ENCODE measurements at places on chromosomes 7 and 10.

DNA sequence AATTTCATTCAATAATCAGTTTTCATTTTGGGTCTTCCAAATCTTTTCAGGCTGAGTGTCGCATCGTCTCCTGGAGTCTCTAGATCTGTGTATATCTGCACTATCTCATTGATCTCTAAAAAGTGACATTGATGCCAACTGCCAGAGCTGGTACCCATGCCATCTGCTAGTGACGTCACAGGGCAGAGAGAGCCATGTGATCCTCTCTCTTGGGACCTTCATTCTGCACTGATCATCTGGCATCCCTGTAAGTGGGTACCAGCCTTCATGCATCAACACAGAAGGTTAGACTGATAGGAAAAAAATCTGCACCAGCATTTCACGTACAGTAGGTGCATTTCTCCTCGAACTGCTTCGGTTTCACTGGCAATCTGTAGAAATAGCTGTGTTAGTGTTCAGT, at the start of gene NEUROD6:
Gene NEUROD6 (minus strand): TSS at position 124 of the 400 bp plus-strand sequence. CDS start 1,458 bp downstream, outside the sequence.
- no peak for DNase-seq

- no peak for DNase-seq
Observed at GRCh38 chr10:69428165-69428564, 11.4 kb upstream of the TACR2 start.

GRCh38 chr10:30877111-30877510, 154.6 kb downstream of the ZNF438 start:
- DNase-seq, result no peak

DNA sequence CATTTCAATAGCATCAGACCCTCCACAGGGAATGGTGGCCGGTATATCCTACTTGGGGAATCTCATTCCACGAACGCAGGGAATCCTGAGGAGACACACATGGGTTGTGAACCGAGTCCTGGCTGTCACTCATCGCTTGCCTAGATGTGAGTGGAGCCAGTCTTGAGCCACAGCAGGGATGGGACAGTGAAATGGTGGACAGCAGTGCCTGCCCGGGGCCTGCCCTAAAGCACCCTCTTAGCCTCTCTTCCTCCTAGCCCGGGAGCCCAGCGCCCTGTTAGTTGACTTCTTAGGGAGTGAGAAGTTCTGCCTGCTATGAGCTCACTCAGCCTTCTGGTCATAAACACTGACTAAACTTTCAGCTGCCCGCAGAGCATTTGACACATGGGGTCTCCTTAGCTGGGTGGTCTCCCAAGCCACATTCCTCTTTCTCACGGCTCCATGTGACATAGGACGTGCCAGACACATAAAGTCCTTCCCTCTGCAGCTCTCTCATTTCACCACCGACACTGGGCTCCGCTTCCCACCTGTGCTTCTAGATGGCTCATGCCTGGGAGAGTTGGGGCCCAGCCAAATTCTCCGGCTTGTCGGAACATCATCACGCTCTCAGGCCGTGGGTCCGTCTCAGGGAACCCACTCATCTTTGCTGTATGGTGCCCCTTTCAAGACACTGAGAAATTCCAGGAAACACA, 60.9 kb downstream of the TCERG1L start:
- DNase-seq, result no peak

- no peak for DNase-seq
Observed at GRCh38 chr10:4813496-4813895, 12.5 kb upstream of the AKR1E2 start.

DNA sequence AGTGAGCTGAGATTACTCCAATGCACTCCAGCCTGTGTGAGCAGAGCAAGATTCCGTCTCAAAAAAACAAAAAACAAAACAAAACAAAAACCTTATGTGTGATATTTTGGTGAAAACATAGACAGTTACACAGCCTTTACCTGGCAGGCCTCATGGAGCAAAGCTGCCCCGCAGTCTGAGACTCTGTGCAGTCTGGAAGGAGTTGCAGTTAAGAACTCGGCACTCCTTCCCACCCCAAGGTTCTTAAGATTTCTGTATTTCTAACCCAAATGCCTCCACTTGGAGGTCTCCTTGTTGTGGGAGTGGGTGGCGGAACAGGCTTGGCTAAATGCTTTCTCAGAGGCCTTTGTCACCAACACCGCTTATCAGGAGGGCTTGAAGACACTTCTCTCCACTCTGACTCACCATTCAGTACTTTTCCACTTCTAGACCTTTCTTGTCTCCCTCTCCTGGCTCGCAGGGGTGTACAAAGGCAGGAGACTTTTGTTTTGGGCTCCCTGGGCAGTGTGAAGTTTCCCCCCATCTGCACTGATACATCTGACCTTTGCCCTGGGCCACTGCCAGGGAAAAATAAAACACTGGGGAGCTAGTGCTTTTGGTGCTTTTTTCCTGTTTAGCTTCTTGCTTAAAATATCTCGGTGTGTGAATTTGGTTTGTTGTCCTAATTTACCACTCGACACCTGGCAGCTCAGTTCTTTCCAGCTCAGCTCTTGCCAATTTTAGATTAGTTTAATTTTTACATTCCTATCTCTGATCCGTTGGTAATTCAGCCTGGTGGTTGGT, 51.3 kb upstream of the MAGI2 start:
- DNase-seq, result no peak

- no peak for DNase-seq
Observed at GRCh38 chr10:75098902-75099673, 12.4 kb upstream of the SAMD8 start.

GRCh38 chr7:16963044-16963443, 81.3 kb upstream of the AGR3 start:
- no peak for DNase-seq

DNA sequence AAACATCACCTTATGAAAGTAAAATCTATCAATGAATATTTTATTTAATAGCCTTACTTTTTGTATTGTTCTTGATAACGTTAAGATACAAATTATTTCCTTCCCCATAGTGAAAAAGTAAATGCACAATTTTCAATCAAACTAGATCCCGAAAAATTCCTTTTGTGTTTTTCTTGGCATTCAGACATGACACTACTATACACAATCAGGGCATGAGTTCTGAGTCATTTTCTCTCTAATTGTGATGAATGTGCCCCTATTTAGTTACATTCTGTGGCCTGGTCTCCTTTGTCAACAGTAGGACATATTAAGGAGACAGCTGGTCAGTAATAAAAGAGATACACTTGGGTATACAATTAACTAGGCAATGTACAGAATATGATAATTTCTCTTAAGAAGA, 19.8 kb downstream of the COL1A2 start:
- DNase-seq, result no peak

DNA sequence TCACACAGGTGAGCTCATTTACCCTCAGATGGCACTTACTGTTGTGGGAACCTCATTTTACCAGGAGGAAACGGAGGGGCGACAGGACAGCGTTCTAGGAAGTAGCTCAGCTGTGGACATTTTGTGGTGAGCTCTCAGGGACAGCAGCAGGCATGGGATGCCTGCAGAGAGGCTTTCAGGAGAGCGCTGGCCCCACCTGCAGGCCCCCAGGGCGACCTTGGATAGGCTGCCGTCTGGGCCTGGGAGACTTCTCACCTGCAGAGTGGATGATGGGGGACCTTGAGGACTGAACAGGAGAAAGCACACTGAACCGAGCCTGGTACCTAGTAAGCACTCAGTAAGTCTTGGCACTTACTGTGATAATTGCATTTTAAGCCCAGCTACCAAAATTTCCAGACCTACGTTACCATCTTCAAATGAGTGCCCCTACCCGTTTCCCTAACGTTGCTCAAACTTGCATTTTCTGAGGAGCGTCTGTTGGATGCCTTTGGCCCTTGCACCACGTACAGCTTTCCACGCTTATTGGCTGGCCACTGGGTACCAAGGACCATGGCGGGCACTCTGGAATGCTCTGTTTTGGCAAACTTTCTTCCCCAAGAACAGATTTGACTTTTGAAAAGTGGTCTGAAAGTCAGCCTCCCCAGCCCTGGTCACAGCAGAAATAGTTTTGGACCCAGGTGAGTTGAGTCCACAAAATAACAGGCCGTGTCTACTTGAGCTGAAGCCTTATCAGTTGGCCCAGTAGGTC, 223.4 kb downstream of the EBF3 start:
- peak; percentile 29 for DNase-seq

DNA sequence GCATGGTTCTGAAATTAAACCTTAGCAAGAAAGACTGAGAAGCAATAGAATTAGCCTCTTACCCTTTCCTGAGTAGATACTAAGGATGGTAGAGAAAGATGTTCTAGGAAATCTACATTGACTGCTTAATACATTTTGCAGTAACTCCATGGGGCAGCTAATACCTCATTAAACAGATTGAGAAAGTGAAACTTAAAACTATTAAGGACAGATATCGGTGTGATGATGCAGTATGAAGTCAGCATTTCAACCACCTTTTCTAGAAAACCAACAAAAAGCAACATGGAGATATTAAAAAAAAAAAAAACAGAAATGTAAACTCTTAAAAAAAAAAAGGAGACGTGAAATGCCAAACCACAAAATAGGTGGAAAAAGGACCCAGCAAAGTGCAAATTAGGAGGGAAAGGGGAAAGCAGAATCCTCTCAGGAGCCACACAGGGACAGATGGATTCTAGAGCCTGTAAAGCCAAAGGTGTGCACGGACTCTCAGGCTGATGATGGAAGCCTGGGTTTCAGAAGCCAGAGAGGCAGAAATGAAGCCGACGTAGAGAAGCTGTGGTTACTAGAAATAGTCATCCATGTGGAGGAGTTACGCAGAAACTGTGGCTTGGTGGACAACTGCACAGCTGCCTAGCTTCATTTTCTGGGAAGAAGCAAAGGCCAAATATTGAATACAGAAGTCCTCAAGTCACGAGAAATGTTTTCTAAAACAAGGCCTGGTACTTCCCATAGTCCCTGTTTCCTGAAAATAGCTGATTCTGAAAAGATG, 38.1 kb upstream of the GPR141 start:
- DNase-seq, result no peak

DNA sequence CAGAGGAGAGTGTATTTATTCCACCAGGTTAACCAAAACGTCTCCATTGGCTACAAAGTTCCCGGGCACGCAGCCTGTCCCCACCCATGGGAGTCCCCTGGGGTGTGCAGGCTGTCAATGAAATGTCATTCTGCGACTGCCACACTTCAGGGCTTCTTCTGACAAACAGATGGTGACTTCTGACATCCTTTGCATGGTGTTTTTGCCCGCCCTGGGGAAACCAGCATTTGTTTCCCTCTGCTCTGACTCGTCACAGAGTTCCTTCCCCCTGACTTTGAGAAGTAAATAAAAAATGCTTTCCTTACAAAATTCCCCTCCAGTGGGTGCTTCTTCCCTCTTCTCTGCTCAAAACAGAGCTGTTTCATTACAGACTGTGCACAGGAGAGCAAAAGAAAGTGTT, 38.2 kb downstream of the TNS3 start:
- DNase-seq, result no peak

GRCh38 chr7:126057979-126058378, 1128.4 kb upstream of the POT1 start:
- DNase-seq, result no peak

- no peak for DNase-seq
Observed at GRCh38 chr7:44959433-44959951, 19.3 kb downstream of the MYO1G start.

DNA sequence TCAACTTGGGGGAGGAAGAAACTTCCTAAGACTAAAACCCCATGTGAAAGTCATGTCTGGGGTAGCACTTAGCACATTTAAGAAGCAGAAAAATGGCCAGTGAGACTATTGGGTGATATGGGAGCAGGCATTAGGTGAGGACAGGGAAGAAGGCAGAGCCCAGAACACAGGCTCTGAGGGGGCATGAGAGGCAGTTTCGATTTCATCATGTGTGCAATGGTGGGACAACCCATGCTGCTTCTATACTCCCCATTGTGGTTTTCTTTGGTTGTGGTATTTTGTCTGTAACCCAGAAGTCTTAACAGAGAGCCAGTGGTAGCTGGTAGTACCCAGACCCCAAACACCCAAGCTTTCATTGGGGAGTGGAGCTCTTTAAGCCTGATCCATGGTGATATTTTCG, 752.0 kb downstream of the GRID1 start:
- DNase-seq, result peak; percentile 9

DNA sequence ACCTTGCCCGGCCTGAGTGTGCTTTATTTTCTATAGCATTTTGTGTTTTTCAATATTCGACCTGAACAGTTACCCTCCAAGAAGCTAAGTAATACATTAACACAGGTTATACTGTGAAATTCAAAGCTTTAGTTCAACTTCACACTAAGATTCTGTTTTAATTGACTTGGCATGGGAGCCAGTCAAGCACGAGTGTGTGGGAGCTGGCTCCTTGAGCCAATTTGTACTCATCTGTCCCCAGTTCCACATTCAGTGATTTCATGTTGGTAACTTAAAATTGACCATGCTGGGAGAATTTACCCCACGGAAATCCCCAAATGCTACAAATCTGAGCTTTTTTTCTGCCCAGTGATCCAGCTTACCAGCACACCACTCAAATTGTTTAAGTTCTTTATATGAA, 20.3 kb downstream of the TSPAN12 start:
- DNase-seq, result no peak

DNA sequence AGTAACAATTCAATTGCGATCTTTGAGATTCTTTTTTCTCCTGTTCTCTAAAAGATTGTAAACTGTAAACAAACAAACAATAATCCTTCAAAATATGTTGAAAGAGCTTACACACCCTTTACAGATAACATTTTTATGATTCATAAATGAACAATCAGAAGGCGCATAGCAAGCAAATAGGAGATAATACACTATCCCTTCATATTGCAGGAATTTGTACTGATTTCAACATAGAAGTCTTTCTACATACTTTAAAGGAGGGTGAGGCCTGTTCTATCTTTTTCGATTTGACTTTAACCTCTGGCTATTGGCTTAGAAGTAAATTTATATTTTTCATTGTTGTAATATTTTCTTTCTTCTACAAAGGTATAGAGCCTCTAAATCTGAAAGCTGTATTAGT, 57.2 kb downstream of the TFEC start:
- DNase-seq, result no peak

- DNase-seq, result no peak
Observed at GRCh38 chr7:29956487-29956836, 33.1 kb downstream of the SCRN1 start.

DNA sequence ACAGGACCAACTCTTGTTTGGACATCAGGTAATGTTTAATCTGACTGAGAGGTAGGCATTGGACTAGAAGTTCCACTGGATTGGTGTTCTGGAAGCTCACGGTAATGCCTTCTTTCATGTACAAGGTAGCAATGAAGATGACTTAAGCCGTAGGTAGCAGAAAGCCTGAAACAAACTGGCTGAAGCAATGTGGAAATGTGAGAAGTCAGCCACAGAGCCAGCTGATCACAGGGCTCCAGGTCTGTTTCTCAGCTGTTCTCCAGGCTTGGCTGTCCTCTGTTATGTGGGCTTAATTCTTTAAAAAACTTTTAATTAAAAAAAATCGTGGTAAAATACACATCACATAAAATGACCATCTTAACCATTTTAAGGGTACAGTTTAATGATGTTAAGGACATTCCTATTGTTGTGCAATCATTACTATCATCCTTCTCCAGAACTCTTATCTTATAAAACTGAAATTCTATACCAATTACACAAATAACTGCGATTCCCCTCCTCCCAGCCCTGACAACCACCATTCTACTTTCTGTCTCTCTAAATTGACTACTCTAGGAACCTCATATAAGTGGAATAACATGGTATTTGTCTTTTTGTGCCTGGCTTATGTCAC, 101.4 kb upstream of the ZNF32 start:
- DNase-seq, result no peak

Data from ecto neural progenitor cell (in vitro differentiated cells).